ENCODE measurements at places on chromosomes 4 and X. TPM values are rescaled to one million over a fixed set of nuclear protein-coding genes. Genes with fewer than 3 reads are reported as not detected.

PDE6B gene
- not detected for total RNA-seq

GATA1 gene
- total RNA-seq: not detected

GABRQ gene
- total RNA-seq: 0.34 TPM

DNA sequence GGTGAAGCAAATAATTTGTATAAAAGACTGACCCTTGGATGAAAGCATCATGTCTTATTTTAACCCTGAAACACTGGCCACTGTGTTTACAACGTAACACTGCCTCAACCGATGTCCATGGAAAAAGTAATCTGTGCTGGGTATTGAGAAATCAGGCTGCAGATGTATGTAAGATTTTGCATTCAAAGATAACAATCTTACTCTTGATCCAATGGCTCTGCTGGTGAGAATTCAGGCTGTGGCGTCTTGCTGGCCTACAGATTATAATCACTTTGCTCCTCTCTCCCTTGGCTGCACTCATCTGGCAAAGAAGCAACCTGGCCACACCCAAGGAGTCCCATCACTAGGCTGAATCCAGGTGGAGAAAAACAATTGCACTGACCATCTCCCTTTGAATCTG is 7.5 kb downstream of the ADGRA3 start:
- DNase-seq: no peak

GRCh38 chrX:124113621-124114600 is 152.4 kb downstream of the STAG2 start:
- DNase-seq: no peak

DNA sequence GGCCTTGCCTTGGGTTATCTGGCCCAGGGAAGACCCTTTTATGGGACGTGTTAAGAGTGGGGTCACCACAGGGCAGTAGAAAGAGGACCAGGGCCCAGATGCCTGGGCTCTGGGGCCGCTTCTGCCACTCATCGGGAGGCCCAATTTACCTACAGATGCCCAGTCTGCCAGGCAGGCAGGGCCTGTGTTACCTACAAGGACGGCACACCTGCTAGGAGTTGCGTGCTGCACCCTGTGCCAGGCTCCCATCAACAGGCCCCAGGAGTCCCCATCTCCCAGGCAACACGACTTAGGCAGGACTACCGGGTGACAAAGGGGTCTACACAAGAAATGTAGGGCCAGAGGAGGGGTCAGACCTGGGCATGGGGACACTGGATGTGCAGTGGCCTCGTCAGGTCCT is 34.6 kb downstream of the WDR1 start:
- no peak for DNase-seq

DNA sequence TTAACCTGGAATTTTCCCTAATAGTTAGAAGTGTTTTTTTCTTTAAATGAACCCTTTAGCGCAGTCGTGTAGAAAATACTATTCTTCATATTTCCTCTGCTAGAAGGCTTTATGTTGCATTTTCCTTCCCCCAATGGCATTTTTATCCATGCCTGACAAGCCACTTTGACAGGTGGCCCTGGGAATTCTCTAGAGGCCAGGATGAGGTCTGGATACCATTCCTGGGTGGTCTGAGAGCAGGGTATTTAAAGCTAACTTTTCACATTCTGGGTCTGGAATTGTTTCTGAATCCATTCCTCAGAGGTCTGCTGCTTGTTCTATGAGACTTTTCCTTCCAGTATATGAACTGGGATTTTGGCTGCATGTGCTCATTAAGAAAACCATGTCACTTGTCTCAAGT is 31.2 kb upstream of the PDGFRA start:
- no peak for DNase-seq

All from suprapubic skin (tissue), 4 donors.